ENCODE measurements at places on chromosomes 5 and 9. TPM values are rescaled to one million over a fixed set of nuclear protein-coding genes. Genes with fewer than 3 reads are reported as not detected.

GRCh38 chr9:84357275-84357674 is 16.7 kb upstream of the SLC28A3 start:
- DNase-seq, result no peak

GRCh38 chr5:83553000-83553486 is 81.5 kb downstream of the VCAN start:
- no peak for DNase-seq

- no peak for DNase-seq
Measured at GRCh38 chr9:116757030-116757429, 69.9 kb downstream of the TRIM32 start.

GRCh38 chr9:123637945-123638634 is 282.1 kb downstream of the CRB2 start:
- DNase-seq, result peak; percentile 8

Gene TNFSF15
- total RNA-seq, result 10.3 TPM

DNA sequence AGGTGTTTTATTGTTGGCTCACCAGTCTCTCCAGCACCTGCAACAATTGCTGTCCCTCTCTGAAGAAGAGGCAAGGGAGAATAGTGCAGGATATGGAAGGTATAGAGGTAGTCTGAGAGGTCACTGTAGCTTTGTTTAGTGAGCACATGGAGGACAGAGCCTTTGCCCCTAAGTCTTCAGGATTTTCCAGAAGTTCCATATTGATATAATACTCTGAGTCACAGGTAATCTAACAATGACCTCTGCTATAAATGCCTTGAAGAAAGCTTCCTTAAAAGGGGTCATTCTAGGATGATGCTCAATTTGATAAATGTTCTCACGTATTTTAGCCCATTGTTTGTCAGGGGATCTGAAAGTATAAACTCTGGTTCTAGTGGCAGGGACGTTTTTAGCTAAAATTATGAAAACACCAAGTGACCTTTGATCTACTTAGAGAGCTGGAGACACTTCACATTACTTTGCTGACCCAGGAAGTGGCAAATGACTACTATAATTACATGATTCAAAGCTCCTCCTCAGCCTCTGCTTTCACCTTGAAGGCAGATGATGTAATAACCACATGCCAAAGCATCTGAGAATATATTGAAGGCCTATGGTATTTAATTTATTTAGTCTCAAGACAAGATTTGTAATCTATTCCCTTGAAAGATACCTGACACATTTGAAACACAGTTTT is 366.9 kb upstream of the NUDT12 start:
- peak; percentile 25 for DNase-seq

DNA sequence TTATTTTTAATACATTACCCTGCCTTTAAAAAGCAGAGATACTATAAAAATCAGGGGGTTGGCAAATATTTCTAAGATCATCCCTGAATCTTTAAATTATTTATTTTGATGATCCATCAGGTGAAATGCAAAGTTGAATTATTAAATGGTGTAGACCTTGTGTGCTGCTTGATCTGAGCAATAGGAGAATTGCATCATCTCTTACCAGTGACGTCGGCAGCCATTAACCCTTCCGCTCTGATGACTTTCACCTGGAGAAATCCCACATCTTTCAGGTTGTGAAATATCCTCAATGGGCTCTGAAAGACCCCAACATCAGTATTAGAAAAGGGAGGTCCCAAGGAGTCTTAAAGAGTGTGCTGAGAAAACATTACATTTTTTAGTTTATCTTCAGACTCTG is 270.2 kb downstream of the SLF1 start:
- no peak for DNase-seq

GRCh38 chr5:179733772-179734126 is 1.1 kb downstream of the MAML1 start:
- no peak for DNase-seq

DNA sequence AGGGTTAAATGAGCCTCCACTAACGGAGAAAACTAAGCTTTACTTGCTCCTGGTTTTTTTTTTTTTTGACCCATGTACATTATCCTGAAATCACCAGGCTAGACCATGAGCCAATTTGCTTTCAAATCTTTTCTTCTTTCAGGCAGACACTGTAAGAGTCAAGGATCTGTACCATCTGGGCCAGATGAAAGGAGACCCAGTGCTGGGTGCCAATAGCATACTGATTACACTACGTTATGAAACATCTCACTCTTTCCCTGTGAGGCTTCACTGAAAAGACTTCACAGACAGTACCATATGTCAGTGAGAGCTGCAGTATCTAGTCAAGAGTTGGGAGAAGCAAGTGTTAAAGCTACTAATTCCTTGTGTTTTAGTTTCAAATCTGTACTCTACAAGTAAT is 161.2 kb upstream of the PTPRD start:
- DNase-seq, result no peak

- DNase-seq, result no peak
Measured at GRCh38 chr5:61339764-61340163, 7.7 kb downstream of the ZSWIM6 start.

DNA sequence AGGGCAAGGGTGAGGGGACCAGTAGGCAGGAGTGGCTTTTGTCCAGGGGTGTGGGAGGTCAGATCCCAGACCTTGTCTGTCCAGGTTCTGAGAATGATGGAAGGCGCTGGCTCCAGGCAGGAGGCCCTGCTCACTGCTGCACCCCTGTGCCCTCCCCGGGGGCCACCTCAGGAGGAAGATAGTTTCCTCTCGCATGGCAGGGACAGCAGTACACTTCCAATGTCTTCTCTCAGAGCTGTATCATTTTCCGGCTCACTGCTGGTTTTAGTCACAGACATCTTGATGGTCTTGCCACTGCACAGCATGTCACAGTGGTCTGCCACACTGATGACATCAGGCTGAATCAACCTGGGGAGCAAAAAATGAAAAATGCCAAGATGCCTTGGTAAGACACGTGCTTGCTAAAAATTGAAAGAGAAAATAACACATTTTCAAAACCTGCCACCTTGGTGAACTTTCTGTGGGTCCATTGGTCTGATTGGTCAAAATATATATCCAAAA is 3.3 kb upstream of the SLC6A3 start:
- DNase-seq, result no peak

GRCh38 chr5:3837506-3837905 is 241.9 kb downstream of the IRX1 start:
- DNase-seq, result no peak

Gene HAPLN1
- total RNA-seq, result 45.0 TPM

DNA sequence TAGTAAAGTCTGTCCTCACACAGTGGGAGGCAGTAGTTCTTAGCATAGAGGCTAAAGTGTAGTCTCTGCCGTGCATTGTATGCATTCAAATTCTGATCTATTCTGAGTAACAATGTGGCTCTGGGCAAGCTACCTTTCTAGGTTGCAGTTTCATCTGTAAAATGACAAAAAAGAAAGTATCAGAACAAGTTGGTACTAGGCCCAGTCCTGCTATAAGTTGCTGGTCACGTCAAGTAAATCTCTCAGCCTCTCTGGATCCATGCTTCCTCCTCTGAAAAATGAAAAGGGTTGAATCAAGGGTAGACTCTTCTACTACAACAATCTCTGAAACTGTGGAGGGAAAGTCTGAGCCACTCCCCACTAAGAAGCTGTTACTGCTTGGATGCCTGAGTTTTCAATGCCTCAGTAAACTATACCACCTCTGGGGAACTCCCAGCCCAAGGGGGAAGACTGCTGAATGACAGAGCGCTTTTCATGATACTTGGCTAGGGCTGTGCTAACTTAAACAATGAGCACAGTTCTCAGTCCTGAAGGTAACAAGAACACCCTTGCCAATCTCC is 34.5 kb upstream of the SPARC start:
- no peak for DNase-seq

DNA sequence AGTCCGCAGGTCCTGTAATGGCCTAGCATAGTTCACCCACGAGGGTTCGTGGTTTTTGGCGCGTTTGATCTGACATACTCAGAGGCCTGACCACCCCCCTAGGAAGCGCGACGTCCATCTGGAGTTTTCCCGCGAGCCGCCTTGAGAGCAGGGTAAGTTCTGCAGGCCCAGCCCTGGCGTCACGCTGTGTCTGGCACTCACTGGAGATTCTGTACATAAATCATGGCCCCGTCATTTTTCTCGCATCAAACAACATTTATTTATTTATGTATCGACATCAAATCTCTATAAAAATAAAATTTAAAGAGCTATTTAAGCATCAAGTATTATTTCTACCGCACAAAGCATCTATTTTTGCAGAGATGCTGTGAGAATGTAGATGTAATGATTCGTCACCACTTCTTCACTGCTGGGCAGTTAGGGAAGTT is 437 bp upstream of the TRIM41 start:
- no peak for DNase-seq

Gene SLC46A2
- not detected for total RNA-seq

GRCh38 chr9:77841739-77842386 is 189.7 kb downstream of the GNAQ start:
- no peak for DNase-seq

Measured in astrocyte (in vitro differentiated cells and primary cell).